ENCODE measurements at places on chromosomes 3 and 15.

- no peak for DNase-seq
These were observed 7.6 kb downstream of the SHF start for GRCh38 chr15:45180201-45180600.

DNA sequence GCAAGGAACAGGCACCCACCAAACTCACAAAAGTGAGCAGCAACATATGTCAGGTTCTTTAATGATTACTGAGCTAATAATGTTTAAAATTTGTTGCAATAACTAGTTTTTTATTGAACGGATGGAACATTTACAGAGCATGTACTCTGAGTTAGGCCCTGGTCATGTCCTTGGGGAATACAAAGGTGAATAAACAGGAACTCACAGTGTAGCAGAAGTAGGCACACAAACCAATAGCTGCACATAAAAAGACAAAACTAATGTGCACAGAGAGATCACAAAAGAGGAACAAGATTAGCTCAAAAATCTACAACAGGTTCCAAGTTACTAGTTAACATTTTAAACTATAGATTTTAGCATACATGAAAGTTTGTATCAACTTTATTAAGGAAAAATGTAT, 505.3 kb upstream of the PPP2R3A start:
- DNase-seq, result no peak

- no peak for DNase-seq
These were observed 7.6 kb upstream of the HES1 start for GRCh38 chr3:194128202-194128918.

GRCh38 chr15:54502416-54503075, 524.3 kb downstream of the UNC13C start:
- DNase-seq, result no peak

DNA sequence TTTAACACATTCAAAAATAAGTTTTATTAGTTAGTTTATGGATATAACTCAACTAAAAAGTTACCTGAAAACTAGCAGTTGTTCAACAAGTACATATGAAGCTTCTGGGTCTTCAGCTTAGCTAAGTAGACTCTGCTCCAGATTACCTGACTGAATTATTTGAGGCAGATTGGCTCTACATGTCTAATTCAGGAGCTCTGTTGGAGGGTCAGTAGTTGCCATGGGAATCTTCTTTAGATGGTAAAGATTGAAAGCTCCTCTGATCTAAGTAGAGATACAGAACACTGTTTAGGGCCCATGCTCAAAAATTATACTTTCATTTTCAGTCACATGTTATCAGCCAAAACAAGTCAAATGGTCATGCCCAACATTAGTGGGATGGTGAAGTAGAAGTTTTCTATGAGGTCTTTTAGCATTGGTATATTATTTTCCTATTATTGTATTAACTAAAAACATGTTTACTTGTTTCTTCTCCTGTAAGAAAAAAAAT, 1476.9 kb downstream of the OTOL1 start:
- no peak for DNase-seq

GRCh38 chr15:73650416-73651126, 17.4 kb upstream of the NPTN start:
- no peak for DNase-seq

DNA sequence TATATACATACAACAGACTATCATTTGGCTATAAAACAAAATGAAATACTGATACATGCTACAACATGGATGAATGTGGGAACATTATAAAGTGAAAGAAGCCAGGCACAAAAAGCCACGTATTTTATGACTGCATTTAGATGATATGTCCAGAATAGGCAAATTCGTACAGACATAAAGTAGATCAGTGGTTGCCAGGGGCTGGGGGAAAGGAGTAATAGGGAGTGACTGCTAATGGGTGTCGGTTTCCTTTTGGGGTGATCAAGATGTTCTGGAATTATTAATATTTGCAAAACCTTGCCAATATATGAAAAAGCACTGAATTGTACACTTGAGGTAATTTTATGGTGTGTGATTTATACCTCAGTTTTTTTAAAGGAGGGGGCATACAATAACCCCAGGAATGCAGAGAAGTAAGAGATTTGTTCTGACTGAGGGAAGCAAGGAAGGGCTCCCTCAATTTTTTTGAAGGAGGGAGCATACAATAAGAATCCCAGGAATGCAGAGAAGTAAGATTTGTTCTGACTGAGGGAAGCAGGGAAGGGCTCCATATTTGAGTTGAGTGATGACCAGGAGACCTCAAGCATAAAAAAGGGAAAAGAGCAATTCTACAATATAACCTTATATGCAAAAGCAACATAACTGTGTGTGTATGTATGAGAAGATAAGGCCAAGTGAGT, 6.2 kb downstream of the PSMD6 start:
- no peak for DNase-seq

- DNase-seq, result no peak
These were observed 109.5 kb downstream of the PEX5L start for GRCh38 chr3:179927191-179927590.
